Immature natural killer cell (primary cell): ENCODE measurements at places on chromosomes 7 and 10. TPM values are rescaled to one million over a fixed set of nuclear protein-coding genes. Genes with fewer than 3 reads are reported as not detected.

GRCh38 chr10:98338896-98339295 is 70.9 kb upstream of the LOXL4 start:
- H3K36me3 ChIP-seq: no peaks in the 10 kb centered on the region
- DNase-seq: no peak
- H3K27me3 ChIP-seq: no peaks in the 10 kb centered on the region
- H3K4me3 ChIP-seq: no peak overlapping the region

DNA sequence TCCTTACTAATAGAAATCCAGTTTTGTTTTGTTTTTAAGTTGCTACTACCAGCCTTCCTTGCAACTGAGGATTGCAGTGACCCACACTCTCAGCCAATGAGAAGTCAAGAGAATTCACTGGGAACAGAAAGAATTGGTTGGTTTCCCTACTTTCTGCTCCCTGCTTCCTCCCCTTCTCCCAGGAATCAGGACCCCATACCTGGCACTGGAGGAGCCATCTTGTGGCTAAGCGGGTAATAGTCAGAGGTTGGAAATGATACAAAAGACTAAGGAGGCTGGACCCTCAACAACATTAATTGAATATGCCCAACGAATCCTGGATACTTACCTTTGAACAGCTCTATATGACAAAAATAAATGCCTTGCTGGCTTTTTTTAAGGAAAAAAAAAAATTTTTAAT is 6.3 kb downstream of the TMEM176A start:
- no peak for DNase-seq
- peaks cover 6% of the 10 kb centered on the region for H3K36me3 ChIP-seq
- H3K27me3 ChIP-seq: peaks cover 21% of the 10 kb centered on the region
- peaks cover 3% of the 10 kb centered on the region for H3K4me1 ChIP-seq
- H3K4me3 ChIP-seq: no peak overlapping the region

DNA sequence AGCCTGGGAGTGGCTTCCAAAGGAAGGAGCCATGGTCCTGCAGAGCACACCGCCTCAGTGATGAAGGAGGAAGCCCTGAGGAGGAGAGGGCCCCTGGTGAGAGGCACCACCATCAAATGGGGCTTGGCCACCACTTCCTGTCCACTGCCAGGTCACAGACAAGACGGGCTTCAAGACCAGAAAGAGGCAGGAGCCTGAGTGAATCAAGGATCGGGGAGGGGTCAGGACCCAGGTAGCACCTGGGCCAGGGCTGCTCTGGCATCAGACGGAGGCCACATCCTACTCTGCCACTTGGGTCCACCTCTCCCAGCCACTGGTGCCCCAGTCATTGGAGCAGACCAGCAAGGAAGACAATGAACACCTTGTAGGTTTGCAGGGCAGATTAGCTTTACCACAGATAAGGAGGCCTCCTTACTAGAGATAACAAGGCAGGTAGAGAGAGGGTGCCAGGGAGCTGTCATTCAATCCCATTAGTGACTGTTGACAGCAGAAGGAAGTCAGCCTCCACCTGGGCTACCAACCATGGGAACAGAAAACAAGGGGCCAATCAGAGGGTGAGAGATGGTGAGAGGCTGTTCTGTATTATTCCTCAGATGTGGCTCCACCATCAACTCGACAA is 143.4 kb downstream of the TNS3 start:
- peaks cover 3% of the 10 kb centered on the region for H3K27me3 ChIP-seq
- no peaks in the 10 kb centered on the region for H3K36me3 ChIP-seq
- no peak for DNase-seq

DNA sequence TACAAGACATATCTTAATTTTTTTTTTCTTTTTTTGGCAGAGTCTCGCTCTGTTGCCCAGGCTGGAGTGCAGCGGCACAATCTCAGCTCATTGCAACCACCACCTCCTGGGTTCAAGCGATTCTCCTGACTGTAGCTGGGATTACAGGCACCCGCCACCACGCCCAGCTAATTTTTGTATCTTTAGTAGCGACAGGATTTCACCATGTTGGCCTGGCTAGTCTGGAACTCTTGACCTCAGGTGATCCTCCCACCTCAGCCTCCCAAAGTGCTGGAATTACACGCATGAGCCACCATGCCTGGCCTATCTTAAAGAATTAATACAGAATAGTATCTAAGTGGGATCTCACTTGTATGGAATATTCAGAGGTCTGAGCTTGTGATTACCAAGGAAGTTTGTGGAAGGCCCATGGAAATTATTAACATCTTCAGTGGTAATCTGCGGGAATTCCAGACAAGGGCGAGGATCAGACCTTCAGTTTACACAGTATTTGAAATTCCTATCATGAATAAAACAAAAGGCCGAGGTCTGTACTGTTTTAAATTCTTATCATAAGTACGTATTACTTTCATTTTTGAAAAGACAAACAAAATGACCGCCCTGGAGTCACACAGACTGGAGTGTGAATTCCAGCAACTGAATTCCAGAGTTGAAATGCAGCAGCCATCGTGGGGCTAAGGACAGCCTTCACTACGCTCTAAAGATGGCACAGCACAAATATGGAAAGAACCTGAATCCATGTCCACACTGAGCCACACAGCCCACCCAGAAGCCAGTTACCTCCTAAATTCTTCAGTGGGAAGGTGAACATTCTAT is 16.7 kb downstream of the GPRIN2 start:
- peak overlapping the region; percentile 52 for H3K4me3 ChIP-seq
- no peaks in the 10 kb centered on the region for H3K36me3 ChIP-seq
- no peak for DNase-seq
- no peak overlapping the region for H3K27ac ChIP-seq

- no peaks in the 10 kb centered on the region for H3K4me1 ChIP-seq
- H3K27me3 ChIP-seq: peaks cover 4% of the 10 kb centered on the region
- no peak for DNase-seq
- H3K36me3 ChIP-seq: no peaks in the 10 kb centered on the region
- H3K27ac ChIP-seq: no peak overlapping the region
These were observed 78.4 kb upstream of the ELMO1 start for GRCh38 chr7:37527109-37527508.

DNA sequence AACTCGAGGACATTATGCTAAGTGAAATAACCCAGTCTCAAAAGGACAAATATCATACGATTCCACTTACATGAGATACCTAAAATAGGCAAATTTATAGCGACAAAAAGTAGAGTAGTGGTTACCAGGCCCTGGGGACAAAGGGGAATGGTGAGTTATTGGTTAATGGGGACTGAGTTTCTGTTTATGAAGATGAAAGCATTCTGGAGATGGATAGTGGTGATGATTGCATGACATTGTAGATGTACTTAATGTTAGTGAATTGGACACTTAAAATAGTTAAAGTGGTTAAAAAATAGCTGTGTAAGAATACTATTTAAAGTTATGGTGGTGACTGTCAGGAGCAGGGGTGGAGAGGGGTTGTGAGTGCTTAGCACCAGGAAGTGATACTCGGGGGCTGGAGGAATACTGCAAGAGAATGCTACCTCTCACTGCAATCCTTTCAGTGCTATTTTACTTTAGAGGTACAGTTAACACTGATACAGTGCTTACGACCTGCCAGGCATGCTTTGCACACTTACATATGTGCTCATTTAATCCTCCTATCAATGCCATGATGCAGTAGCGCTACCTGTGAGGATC is 16.7 kb upstream of the TEX36 start:
- no peak overlapping the region for H3K27ac ChIP-seq
- H3K4me3 ChIP-seq: no peak overlapping the region
- H3K4me1 ChIP-seq: no peaks in the 10 kb centered on the region
- no peaks in the 10 kb centered on the region for H3K36me3 ChIP-seq
- H3K27me3 ChIP-seq: no peaks in the 10 kb centered on the region

GRCh38 chr10:117609095-117609795 is 66.7 kb downstream of the EMX2 start:
- H3K27me3 ChIP-seq: peaks cover 7% of the 10 kb centered on the region
- no peak overlapping the region for H3K27ac ChIP-seq
- H3K4me1 ChIP-seq: no peaks in the 10 kb centered on the region
- DNase-seq: no peak

DNA sequence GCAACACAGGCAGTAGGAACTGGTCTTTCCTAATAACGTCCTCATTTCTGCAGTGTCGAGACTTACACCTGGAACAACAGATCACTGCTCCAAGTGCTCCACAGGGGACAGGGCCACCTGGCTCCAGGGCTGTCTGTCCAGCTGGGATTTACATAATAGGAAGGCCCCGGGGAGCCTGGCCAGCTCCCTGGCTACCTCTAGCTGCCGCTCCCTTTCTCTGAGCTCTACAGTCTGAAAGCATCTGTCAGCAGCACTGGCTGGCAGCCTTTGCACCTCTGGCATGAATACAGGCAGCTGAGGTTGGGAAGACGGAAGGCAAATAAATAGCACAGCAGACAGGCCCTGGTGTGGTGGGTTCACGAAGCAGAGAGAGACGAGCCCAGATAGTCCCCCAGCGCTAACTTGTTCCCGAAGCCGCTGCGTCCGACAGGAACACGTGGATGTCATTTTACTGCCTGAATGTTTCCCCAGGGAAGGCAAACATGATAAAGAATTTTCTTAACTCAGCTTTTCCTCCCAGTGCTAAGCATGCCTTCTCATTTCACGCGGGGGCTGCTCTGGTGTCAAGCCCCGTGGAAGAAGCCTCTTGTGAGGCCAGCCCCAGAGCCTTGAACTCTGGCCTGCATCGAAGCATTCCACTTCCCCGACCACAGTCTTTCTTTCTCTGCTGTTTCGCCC is 105.4 kb downstream of the ITIH5 start:
- no peaks in the 10 kb centered on the region for H3K4me1 ChIP-seq
- no peak overlapping the region for H3K4me3 ChIP-seq
- no peaks in the 10 kb centered on the region for H3K36me3 ChIP-seq
- H3K27ac ChIP-seq: no peak overlapping the region

DNA sequence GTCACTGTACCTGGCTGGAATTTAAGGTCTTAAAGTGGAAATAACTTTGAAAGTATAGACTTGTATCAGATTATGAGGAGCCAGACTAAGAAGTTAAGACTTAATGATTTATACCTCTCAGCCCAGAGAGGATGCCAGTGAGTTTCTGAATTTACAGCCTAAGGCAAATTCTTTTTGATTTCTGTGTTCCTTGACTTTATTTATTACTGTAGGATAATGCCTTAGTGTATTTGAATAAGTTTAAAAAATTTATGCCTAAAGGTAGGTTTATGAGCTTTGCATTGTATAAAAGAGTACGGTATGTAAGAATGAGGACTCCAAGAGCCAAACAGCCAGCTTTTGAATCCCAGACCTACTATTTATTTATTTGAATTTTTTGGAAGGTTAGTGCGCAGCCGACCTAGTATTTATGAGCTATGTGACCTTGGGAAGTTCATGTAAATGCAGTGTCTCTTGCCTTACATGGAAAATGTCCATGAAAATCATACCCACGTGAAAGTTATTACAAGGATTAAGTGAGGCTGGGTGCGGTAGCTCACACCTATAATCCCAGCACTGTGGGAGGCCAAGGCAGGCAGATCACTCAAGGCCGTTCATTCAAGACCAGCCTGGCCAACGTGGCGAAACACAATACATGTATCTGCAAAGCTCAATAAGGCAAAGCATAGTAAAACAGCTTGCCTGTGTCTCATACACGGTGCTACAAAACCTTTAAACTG is 174.6 kb downstream of the AUTS2 start:
- no peak for DNase-seq
- no peaks in the 10 kb centered on the region for H3K36me3 ChIP-seq
- no peak overlapping the region for H3K27ac ChIP-seq

GRCh38 chr7:104529567-104529966 is 201.2 kb downstream of the LHFPL3 start:
- H3K4me1 ChIP-seq: no peaks in the 10 kb centered on the region
- H3K27me3 ChIP-seq: peaks cover 2% of the 10 kb centered on the region

- H3K4me1 ChIP-seq: peaks cover 33% of the 10 kb centered on the region
- no peak for DNase-seq
- H3K27ac ChIP-seq: peak overlapping the region; percentile 99
- H3K36me3 ChIP-seq: no peaks in the 10 kb centered on the region
- H3K4me3 ChIP-seq: peak overlapping the region; percentile 97
- peaks cover 23% of the 10 kb centered on the region for H3K27me3 ChIP-seq
These were observed 945 bp upstream of the RHEB start for GRCh38 chr7:151520419-151521261.

DNA sequence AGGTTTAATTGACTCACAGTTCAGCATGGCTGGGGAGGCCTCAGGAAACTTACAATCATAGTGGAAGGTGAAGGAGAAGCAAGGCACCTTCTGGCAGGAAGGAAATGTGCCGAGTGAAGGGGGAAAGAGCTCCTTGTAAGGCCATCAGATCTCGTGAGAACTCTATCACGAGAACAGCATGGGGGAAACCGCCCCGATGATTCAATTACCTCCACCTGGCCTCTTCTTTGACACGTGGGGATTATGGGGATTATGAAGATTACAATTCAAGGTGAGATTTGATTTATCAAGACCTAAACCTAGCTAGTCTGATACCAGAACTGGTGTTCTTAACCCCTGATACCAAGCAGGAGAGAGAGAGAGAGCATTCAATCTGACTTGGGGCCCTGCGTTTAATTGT is 258.7 kb downstream of the PTEN start:
- H3K27ac ChIP-seq: no peak overlapping the region
- H3K36me3 ChIP-seq: no peaks in the 10 kb centered on the region
- no peak for DNase-seq
- no peaks in the 10 kb centered on the region for H3K4me1 ChIP-seq
- H3K4me3 ChIP-seq: no peak overlapping the region

DNA sequence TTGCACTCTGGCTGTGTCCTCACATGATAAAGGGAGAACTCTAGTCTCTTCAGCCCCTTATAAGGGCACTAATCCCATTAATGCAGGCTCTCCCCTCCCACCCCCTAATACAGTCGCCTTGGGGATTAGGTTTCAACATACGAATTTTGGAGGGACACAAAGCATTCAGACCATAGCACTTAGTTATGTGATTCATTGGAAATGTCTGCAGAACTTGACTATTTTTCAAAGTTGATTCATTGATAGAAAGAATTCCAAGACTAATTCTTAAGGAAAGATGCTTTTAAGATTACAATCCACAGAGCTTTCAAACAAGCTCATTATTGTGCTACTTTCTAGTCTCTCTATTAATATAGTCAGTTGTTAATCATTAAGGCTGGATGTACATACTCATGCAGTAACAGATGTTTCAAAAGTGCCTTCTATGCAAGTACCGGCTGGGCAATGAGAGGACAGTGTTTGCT is 85.3 kb upstream of the RPA3 start:
- H3K4me1 ChIP-seq: no peaks in the 10 kb centered on the region
- no peak overlapping the region for H3K27ac ChIP-seq
- no peak for DNase-seq
- H3K4me3 ChIP-seq: no peak overlapping the region
- no peaks in the 10 kb centered on the region for H3K27me3 ChIP-seq
- H3K36me3 ChIP-seq: peaks cover 8% of the 10 kb centered on the region

GRCh38 chr10:78218798-78219490 is 185.3 kb downstream of the RPS24 start:
- H3K36me3 ChIP-seq: no peaks in the 10 kb centered on the region
- no peaks in the 10 kb centered on the region for H3K27me3 ChIP-seq
- H3K4me1 ChIP-seq: no peaks in the 10 kb centered on the region
- no peak for DNase-seq
- no peak overlapping the region for H3K27ac ChIP-seq

- H3K4me3 ChIP-seq: no peak overlapping the region
- no peaks in the 10 kb centered on the region for H3K4me1 ChIP-seq
- peaks cover 10% of the 10 kb centered on the region for H3K27me3 ChIP-seq
- H3K27ac ChIP-seq: no peak overlapping the region
- no peaks in the 10 kb centered on the region for H3K36me3 ChIP-seq
These were observed 74.5 kb downstream of the BMPER start for GRCh38 chr7:33979807-33980355.

Gene TMEM213
- 0.16 TPM for polyA plus RNA-seq

Gene FBXL13
- polyA plus RNA-seq: not detected

Gene RAB19
- polyA plus RNA-seq: not detected

Gene CDK14
- polyA plus RNA-seq: 0.22 TPM

Gene FOXP2
- not detected for polyA plus RNA-seq
